ENCODE measurements at places on chromosomes 12 and 14.

DNA sequence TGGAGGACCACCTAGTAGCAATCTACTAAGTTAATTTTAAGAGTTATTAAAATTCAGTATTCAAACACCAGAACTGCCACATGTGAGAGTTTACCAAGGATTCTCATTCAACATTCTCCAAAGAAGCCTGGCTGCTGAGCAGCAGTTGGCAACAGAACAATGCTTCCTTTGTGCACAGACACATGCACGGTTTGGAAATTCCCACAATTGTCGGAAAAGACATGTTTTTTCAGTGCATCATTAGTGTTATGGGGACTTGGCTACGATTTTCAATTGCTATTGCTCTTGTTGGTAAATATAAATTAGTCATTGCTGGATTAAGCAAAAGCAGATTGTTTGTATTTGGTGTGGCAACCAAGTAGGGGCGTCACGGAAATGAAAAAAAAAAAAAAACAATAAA, 22.2 kb downstream of the ST8SIA1 start:
- DNase-seq, result no peak

DNA sequence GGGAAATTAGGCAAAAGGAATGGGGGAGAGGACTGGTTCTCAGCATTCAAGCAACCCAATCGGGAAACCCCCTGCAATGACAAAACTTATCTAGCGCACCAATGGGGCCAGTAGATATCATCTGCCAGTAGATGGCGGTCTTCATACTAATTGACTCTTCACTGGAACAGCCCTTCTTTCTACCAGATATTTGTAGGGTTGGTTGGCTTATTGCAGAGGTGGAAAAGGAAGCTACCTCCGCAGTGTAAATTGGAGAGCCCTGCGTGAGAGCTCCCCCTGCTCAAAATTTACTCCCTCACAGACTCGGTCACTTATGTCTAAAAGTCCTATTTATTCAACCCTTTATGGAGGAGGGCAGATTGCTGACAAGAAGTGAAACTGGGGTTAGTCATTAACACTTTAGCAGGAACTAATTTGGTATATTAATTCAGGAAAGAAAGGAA, 166.1 kb upstream of the CCND2 start:
- peak; percentile 30 for DNase-seq

- DNase-seq, result no peak
Observed at GRCh38 chr14:88194531-88194930, 128.5 kb downstream of the KCNK10 start.

- DNase-seq, result peak; percentile 58
Observed at GRCh38 chr12:91877022-91877421, 268.6 kb downstream of the BTG1 start.

DNA sequence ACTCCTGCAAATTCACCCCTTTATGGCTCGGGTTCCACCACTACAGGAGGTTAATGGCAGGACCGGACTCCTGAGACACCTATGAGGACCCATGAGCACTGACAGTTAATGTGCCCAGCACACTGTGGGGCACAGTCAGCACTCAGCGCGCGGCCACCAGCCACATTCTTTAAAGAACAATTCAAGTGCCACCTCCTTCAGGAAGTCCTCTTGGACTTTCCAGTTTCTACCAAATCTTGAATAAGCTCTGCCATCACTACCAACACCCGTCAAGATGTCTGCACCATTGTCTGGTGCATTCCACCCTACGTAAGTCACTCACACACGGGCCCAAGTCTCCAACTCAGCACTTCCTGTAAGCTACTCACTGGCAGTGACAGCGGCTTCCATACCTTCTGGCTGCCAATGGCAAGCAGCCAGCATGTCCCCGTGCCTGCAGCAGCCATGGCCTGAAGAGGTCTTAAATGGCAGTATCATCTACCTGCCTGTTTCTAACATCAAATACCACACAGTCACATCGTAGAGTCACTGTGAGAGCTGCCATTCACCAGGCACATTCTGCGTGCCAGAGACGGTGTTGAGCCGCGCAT, 48.5 kb downstream of the CDC42BPB start:
- no peak for DNase-seq

- DNase-seq, result no peak
Observed at GRCh38 chr14:76484355-76484754, 108.4 kb downstream of the ESRRB start.

DNA sequence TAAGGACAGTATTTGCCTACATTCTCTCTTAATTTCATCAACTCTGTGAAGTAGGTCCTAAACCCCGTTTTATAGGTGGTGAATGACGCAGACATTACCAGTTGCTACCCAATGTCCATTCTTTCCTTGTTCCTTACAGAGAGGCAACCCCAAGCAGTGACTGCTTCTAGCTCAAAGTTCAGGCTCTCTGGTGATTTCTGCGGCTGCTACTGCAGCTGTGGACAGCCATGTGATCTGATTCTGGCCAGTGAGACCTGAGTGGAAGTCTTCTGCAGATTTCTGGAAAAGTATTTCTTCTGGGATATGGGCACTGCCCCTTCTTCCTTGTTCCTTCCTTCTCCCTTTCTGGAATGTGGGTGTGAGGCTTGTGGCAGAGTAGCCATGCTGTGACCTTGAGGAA, 82.9 kb downstream of the ARF6 start:
- no peak for DNase-seq
